Cerebellar nuclear complex (tissue), 1 donor: ENCODE measurements at places on chromosomes 5 and 9.
A peak's percentile ranks its signal among the peaks of the same experiment; 100 is the strongest.

- no peak for DNase-seq
Measured at GRCh38 chr5:129591508-129592160, 131.5 kb downstream of the ADAMTS19 start.

DNA sequence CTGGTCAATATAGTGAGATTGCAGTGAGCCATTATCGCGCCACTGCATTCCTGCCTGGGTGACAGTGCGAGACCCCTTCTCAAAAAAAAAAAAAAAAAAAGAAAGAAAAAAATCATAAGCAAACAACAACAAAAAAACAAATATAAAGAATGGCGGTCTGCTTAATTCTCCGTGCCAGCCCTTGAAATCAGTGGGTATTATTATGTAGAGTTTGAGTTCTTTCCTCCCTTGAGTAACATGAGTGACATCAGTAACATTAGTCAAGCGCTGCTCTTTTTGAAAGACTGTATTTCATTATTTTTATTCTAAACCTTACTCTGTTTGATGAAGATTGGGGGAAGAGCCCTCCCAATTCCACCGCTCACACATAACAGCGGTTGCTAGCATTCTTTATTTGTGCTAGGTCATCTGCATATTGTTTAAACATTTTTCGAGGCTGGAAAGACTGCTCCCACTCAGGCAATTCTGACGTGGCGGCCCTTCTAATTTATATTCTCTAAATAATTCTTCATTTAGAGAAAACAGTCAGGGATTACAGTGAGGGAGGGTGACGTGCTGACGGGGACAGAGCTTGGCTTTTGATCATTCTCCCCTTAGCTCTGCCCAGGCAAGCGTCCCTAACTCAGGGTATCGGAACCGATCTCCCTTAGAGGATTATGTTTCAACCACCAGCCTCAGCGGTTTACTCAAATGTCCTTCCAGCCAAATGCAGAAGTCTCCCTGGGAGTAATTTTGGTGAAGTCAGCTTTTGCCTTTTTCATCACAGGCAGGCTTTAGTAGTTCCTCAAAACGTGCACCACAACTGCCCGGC lies 860 bp upstream of the MARCHF6 start:
- DNase-seq, result no peak

DNA sequence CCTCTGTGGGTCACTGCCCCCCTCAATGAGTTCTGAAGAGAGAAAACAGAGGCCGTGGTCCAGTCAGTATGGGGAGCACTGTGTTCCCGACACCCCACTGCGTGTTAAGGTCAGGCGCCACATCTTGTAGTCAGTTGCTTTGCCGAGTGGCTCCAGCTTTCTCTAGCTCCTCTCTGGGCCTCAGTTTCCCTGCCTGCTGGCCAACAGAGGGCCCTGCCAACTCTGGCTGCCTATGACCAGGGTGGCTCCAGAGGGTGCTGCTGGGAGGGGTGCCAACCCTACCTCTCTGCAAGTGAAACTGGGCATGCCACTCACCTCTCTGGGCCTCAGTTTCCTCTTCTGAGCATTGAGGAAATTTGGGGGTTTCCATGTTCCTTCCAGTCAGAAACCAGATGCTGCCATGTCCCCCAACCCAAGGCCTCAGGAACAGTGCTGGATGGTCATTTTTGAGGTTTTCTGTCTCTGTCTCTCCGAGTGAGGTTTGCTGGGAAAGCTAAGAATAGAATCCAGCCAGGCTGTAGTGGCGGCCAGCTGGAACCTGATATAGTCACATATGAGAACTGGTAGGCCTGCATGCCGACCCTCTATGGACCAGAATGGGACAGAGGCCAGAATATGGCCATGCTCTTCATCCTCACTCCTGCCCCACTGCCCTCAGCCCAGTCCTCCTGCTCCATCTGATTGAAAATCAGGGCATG lies 132.1 kb downstream of the PHF2 start:
- DNase-seq, result no peak

DNA sequence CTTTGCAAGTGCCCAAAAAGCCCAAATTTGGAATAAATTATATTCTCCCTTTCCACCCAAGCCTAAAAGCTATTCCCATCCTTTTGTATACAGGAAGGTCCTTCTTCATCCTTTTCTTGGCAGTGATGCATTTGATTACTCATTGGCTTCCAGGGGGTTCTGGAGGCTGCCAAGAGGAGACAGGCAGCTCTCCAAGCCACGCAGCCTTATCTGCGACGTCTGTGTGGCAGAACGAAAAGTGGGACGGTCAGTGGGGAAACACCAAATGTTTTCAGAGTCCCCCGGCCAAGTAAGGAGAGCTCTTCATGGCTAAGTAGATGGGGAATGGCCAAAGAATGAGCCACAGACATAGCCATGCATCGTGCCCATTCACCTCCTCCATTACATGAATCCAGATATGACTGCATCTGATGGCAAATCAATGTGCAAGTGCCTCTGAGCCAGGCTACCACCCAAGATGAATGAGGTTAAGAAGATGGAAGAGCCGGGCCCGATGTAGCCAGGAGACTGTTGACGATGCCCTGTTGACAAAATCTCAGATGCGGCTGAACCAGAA lies 12.1 kb downstream of the ADAM19 start:
- peak; percentile 63 for DNase-seq

DNA sequence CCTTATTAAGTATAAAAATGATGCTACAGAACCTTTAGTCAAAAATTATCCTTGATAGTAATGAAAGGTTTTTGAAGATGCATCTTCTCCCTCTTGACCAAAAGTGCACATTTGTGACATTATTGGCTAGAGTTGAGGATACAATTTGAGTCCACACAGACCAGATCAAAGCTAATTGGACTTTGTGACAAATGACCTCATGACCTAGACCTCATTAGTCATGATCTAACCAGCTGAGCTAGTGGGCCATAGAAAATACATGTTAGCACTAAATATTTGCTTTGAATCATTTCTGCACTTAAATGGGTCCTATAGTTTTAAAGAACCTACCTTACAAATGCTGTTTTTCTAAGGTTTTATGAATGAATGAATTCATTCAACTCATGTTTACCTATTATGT lies 182.1 kb downstream of the RFX3 start:
- DNase-seq, result no peak

- DNase-seq, result no peak
Measured at GRCh38 chr9:33129886-33130881, 37.0 kb downstream of the B4GALT1 start.

GRCh38 chr5:170145462-170145861 lies 39.8 kb downstream of the FOXI1 start:
- no peak for DNase-seq

DNA sequence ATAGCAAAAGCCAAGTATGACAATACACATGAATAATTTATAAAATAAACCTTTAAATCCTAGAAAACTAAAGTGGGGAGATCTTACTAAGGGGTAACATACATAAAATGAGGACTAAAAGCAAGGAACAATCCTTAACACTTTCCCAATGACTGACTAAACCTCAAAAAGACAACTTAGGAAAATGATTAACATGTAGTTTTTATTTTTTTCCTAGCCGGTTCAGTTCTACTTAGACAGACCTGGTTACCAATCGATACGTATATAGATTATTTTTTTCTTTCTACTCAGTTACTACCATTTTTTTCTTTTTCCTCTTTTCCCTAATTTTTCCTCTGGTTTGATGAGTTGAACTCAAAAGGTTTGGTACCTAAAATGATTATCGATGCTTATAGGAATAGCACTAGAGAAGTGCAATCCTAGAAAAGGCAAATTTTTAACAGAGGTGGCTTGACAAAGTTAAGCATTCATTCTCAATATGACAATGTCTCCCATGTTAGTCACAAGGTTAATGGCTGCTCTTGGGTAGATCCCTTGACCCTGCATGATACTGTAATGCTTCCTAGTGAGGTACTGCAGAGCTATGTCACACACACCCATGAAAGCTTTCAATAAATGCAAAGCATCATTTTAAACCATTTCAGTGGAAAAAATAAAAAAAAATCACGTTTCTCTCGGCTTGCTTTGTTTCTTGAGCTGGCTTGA lies 41.5 kb downstream of the FBXO4 start:
- no peak for DNase-seq

DNA sequence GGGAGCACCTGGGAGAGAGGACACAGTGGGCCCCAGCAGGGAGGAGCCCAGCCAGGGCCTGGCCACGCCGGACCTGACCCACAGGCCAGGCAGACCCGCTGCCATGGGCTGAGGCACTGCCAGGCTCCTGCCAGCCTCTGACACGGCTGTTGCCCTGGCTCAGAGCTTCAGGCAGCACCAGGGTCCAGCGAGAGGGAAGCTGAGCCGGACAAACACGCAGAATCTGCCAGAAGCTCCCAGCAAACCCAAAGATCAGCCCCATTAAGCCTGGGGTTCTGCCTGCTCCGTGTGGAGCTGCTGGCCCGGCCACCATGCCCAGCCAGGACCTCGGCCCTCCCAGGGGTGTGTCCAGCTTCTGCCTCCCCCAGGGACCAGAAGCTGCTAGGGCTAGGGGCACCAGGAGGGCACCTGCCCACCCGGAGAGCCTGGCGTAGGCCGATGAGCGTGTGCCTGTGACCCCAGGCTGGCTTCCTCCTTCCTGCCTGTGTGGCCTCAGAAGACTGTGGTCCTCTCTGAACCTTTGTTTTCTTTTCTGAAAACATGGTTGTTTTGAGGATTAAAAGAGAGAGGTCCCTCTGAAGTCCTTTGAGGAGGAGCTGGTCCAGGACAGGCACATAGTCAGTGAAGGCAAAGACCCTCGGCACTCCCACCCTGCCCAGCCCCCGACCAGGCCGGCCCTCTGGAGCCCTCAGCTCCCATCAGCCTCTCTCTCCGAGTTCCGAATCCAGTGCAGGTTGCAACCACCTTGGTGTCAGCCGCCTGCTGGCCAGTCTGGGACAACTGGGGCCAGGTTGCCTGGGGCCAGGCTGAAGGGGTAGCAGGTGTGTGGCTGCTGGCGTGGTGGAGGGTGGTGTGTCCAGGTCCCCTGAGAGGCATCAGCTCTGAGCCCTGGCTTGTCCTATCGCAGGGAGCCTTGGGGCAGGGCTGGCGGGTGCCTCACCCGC lies 39.6 kb downstream of the KCNT1 start:
- DNase-seq, result no peak

DNA sequence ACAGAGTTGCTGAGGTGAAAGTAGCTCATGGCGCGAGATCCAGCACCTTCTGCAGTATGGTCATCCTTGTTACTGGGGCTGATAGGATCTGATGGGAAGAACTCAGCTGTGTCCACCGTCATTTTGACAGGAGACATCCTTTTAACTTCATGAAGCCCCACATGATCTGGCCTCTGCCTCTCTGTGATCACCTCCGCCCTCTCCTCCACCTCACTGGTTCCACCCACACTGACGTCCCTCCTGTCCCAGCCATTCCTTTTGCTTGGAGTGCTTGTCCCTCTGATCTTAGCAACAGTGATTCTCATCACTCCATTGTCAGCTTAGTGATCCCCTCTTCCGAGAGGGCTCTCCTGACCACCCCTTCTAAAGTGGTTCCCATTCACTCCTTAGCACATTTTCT lies 25.8 kb downstream of the NEUROG1 start:
- DNase-seq, result no peak

- DNase-seq, result no peak
Measured at GRCh38 chr9:131517761-131518190, 13.3 kb downstream of the UCK1 start.

DNA sequence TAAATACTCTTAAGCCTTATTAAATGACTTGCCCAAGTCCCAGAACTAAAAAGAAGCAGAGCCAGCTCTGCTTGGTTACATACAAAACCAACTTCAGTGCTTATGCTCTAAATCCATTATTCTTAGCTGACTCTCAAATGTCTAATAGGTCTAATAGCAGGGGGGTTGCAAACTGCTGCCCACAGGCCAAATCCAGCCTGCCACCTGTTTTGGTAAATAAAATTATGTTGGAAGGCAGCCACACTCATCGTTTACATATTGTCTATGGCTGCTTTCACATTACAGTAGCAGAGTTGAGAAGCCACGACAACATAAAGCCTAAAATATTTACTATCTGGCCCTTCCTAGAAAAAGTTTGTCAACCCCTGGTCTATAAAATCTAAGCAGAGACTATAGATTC lies 69.0 kb downstream of the KLHL3 start:
- no peak for DNase-seq

GRCh38 chr5:121288781-121289180 lies 562.9 kb upstream of the FTMT start:
- no peak for DNase-seq

- DNase-seq, result no peak
Measured at GRCh38 chr5:176559683-176560082, 10.5 kb downstream of the CDHR2 start.

DNA sequence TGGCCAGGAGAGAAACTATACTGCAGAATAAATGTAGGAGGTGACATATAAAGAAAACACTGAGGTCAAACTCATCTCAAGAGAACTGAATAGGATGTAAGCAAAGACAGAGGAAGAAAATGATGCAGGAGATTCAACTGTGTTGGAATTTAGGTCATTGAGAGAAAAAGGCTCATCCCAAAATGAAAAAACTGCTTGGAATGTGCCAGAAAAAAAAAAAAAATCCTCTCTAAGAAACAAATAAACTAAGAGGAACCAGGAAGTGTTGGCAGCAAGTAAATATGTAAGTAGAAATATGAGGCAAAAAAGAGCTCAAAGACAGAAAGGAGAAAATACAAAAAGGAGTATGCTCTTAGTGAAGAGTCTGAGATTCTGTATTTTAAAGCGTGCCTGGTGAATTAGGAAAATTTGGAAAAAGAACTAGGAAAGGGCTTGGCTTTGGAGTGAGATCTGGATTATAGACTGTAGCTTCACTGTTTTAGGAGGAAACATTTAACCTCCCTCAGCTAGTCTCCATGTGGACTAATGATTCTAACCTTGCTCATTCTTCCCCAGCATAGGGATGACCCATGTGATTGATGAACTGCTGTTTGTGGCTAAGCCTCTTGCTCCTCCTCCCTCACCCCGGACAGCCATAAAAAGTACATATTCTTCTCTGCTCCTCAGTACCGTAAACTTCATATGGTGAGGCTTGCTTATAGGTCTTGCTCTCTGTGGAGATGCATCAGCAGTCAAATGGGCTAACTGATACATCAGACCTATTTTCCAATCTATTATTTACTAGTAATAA lies 185.6 kb upstream of the POU5F2 start:
- no peak for DNase-seq

DNA sequence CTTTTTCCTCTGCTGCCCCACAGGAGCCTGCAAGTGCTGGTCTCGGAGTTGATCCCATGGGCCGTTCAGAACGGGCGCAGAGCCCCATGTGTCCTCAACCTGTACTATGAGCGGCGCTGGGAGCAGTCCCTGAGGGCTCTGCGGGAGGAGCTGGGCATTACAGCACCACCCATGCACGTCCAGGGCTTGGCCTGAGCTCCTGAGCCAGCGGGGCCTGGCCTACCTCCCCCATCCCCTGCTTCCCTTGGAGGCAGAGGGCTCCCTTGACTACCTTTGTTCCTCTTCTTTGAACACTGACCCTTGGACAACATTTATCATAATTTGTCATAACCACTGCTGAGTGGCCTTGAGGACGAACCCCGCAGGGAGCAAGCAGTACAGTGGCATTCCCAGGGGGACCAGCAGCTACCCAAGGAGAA lies 6.9 kb upstream of the SLC27A4 start:
- no peak for DNase-seq

- no peak for DNase-seq
Measured at GRCh38 chr9:87718852-87719612, 6.9 kb upstream of the CTSL start.

- no peak for DNase-seq
Measured at GRCh38 chr9:133396952-133397351, 20.8 kb downstream of the STKLD1 start.

DNA sequence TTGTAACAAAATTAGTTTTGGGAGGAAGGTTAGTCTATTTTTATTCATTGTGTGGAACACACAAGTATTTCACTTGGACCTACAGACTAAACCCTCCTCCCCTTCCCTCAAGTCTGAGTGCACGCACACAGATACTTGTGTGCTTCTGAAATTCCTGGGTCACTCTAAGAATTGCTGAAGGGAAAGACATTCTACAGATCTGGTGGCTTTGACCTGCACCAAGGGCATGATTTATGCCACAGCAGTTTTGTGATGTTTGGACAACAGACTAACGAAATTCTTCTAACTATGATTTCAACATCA lies 150.5 kb downstream of the ARL15 start:
- no peak for DNase-seq
